ENCODE measurements at places on chromosomes 2 and 18.

DNA sequence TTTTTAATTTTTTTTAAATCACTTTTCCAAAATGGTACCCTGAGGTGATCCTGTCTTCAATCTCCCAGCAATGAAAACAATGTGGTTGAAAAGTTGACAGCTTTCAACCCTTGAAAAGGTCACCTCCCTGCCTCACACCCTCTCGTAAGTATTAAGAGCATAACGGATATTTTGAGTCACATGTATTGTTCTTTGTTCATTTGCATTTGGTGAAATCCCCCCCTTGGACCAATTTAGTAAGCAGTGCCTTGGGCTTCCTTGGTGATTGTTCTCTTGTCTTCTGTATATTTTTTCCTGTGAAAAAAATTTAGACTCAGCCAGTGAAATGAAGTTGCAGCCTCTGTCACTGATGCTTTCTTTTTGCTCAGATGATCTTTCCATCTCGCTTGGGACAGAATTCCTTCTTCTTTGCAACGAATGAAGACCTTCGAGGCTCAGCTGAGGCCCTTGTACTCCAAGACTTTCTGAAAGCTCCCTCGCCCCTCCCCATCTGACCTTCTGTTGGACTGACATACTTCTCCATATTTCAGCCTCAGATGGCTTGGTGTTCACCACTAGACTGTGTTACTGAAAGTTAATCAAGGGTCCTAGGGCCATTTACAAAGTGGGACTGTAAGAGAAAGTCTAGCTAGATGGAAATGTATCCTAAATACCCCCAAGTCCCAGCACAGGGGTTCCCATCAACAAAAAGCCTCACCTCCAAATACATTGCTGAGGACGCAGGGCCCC lies 158.4 kb downstream of the BCL2 start:
- DNase-seq = no peak

- DNase-seq = no peak
Observed at GRCh38 chr2:101736861-101737291, 39.4 kb downstream of the MAP4K4 start.

DNA sequence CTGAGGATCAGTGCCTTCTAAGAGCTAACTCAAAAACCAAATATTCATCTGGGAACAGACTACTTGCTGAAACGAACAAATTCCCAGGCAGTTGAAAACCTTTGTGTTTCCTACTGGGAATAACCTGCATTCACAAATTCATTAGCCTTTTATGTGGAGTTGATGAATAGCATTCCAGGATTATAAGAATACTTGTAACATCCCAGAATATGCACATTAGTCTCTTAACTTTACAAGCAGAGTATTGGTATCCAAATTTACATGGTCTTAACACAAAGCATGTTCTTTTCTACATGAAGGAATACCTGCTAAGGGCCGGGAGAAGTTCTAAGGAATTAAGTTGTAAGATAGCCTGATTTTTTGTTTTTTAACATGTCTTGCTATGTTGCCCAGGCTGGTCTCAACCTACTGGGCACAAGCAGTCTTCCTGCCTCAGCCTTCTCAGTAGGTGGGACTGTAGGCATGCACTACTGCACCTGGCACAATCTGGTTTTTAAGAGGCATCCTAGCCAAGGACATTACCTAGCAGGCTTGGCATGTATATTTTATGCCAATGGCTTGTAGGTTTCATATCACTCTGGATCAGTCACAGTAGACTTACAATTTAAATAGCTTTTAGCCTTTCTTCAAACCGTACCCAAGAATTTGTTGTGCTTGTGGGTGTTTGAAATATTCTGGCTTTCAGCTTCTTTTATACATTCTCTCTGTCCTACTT lies 50.7 kb downstream of the MGAT5 start:
- DNase-seq = no peak

GRCh38 chr2:26904839-26905238 lies 56.9 kb downstream of the DPYSL5 start:
- DNase-seq = no peak

- no peak for DNase-seq
Observed at GRCh38 chr2:99140056-99140859, 1.2 kb upstream of the C2orf15 start.

DNA sequence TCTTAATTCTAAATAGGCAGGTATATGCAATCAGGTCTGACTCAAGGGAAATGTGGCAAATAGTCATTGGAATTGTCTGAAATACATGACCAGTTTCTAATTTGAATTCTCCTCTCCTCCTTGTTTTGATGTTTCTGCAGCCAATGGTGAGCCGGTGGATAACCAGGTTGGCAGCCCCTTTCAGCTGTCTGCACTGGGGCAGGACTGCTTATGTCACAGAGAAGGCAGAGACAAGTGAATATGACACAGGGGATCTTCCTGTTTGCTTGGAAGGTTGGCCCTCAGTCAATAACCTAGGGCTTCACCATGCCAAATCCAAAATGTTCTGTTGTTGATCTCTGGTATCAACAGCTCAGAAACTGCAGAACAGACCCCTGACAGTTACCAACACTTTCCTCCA lies 12.1 kb downstream of the MYT1L start:
- no peak for DNase-seq

DNA sequence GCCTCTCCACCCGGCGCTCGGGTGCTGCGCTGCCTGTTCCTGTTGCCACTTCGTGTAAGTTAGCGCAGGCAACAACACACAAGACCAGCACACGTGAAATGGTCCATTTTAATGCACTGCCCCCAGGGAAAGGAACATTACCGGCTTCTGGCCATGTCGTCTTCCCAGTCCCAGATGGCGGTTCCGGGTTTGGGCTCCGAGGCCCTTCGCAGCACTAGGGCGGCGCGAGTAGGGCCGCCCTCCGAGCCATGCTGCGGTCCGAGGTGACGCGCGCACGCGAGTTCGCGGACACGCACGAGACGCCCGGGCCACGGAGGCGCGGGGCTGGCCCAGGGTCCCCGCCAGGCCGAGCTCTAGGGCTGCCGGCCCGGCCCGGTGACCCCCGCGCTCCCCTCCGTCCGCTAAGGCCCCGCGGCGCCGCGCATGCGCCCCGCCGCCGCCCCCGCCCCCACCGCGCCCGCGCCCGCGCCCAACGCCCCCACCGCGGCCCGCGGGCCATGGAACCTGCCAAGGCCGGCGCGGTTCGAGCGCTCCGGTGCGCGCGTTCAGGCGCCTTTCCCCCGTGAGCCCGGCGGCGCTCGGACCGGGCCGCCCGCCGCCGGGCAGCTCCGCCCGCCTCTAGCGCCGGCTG lies 367 bp upstream of the ZNF236 start:
- DNase-seq = peak; percentile 85

DNA sequence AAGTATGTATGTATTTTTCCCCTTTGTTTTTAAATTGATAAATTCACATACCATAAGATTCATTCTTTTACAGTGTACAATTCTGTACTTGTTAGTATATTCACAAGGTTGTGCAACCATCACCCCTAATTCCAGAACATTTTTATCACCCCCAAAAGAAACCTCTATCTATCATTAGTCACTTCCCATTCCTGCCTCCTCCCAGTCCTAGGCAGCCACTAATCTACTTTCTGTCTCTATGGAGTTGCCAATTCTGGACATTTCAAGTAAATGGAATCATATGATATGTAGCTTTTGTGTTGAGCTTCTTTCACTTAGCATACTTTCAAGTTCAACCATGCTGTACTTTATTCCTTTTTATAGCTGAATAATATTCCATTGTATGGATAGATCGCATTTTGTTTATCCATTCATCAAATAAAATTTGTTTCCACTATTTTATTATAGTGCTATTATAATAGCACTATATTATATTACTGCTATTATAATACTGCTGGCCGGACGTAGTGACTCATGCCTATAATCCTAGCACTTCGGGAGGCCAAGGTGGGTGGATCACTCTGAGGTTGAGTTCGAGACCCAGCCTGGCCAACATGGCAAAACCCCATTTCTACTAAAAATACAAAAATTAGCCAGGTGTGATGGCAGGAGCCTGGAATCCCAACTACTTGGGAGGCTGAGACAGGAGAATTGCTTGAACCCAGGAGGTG lies 10.9 kb downstream of the STARD7 start:
- DNase-seq = no peak

GRCh38 chr2:11096591-11096990 lies 58.7 kb upstream of the SLC66A3 start:
- no peak for DNase-seq

GRCh38 chr2:43127208-43127940 lies 99.0 kb downstream of the ZFP36L2 start:
- peak; percentile 100 for DNase-seq

DNA sequence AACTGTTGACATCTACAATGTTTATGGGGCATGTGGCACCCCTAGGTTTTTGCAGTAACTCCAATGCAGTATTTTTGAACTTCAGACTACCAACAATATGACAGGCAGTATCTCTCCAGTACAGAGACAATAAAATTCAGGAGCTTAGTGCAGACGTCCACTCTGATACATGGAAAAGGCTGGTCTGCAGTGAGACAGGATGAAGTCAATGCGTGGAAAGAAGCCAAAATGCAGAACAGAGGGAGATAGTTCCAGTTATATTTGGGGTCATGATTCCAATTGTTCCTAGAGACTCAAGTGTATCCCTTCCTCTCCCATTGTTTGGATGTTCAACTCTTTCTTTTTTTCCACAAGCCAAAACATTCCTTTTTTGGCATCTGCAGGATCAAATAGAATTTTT lies 18.7 kb upstream of the SMAD2 start:
- no peak for DNase-seq

DNA sequence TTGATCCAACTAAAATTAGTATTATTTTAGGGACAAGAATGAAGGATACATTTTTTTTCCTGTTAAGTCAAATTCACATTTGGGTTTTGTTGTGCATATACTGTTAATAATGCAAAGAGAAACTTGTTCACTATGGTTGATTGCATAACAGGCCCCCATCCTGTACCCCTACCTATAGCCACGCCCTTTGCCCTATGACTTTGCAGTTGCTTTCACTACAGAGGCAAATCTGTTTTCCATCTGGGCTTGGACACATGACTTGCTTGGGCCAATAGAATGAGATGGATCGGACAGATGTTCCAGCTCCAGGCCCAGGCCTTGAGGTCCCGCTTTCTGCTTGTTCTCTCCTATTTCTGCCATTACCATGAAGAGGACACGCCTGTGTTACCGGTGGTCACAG lies 278.5 kb upstream of the HNRNPA3 start:
- DNase-seq = no peak

DNA sequence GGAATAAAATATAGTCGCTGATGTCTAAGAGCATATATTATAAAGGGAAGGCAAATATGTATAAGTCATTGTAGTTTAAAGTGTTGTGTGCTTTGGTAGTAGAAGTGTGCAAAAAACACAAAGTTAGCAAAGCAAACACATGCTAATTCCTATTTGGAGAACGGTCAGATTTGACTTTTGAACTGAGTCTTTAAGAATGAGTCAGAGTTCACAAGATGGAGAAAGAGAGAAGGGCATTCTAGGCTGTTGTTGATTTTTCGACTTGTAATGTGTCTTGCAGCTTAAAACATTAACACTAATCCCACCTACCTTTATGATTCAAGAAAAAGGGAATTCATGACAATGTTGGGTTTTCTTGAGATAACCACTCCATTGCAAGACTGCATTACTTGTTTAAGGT lies 98.1 kb downstream of the CRIM1 start:
- no peak for DNase-seq

- no peak for DNase-seq
Observed at GRCh38 chr2:133377599-133377998, 190.7 kb downstream of the NCKAP5 start.

DNA sequence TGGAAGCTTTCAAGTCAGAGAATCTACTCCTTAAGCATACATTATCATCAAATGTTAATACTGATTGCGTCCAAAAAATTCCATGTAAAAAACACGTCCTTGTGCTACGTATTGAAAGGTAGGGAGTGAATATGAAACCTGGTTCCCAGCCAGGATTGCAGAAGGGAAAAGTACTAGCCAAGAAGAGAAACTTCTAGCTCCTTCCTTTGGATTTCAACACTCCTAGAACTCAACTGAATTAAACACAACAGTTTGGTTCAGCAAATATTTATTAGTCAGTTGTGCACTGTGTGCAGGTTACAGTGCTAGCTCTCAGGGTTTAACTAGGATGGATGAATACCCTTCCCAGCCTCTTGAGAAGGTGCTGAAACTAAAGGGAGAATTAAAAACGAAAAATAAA lies 33.9 kb upstream of the FHL2 start:
- DNase-seq = no peak

GRCh38 chr2:77552956-77553355 lies 30.8 kb upstream of the LRRTM4 start:
- no peak for DNase-seq

GRCh38 chr18:49619801-49620200 lies 57.9 kb downstream of the LIPG start:
- no peak for DNase-seq

- DNase-seq = no peak
Observed at GRCh38 chr2:218659988-218660358, 490 bp downstream of the BCS1L start.

- DNase-seq = no peak
Observed at GRCh38 chr2:73983322-73984202, 1.1 kb upstream of the TET3 start.

DNA sequence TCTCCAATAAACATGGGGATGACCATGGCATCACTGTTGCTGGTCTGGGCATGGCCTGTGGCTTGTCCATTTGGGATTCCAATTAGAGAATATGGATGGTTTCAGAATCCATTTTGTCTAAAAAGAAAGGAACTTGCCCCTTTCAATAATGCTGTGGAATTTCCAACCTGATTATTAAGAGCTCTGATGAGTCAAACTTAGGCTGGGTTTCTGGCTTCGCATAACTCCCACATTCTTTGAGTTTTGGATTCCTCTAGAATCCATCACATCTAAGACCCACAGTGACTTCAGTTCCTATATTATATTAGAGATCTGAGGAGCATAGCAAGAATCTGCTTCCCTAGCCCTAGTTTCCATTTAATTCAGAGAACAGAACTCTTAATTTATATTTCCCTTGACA lies 531.5 kb downstream of the TNS1 start:
- DNase-seq = no peak

- no peak for DNase-seq
Observed at GRCh38 chr2:157497638-157498314, 53.9 kb upstream of the CYTIP start.

DNA sequence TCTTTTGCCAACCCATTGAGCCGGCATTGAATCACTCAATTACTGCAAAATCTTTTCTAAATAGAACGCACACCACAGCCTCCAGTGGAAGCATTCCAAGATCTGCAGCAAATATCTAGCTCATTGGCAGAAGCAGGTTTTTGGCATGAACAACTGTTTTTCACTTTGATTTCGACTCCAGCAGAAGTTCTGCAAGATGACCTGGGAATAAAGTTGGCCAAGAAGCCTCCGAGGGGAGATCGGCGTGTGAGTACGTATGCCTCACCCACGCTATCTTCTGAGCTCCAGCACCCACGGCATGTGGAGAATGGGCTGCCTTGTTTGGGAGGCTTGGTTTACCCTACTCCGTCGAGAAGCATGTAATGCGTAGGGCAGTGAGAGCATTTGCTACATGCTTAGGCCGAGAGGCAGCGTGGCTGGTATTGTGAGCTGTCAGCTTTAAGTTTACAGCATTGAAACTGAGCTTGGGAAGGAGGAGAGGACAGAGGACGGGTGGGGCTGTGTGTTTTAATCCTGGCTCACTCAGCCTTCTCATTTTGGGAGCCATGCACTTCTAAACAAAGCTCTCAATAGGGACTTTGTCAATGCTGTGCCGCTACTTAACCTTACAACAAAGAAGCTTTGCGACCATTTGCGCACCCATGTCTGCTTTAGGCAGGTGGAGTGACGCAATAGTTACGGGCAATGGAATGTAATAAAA lies 10.5 kb downstream of the PCARE start:
- DNase-seq = peak; percentile 20

All from activated CD8-positive, alpha-beta memory T cell treated with anti-CD3 and anti-CD28 coated beads, Interleukin-2, amount 50 U/mL, for 48 hours (primary cell).